ENCODE measurements at places on chromosomes 6 and 20.

DNA sequence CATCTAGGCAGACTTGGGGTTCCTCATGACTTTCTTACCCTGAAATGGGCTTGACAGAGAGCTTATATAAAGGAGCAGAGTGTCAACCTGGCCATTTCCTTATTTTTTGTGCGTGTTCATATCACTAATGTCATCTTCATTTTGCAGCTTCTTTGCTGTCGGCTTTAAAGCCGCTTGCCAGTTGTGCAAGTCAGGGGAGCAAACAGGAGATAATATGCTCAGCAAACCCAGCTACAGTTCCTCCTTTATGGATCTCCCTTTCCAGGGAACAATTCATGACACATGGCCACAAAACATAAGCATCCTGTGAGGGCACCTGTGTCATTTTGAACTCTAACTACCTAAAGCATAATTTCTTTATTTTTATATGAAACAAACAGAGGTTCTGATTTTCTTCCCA is 6.5 kb upstream of the TUBB2B start:
- DNase-seq = no peak

DNA sequence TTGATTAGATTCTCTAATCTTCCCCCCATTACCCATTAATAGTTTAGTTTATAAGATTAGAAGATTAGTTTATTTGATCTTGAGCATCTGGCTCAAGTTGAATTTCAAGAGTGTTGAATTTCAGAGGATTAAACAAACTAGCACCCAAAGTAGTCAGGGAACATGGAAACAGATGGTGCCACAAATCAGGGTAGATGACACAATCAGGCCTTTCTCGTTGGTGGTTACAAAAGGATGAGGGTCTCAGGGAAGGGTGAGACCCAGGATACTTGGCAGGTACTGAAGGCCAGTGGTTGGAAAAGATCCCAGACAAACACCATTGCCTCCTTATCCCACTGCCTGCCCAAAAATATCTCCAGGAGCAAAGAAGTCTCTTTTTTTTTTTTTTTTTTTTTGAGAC is 29.5 kb upstream of the ADGRF1 start:
- no peak for DNase-seq

- no peak for DNase-seq
Observed at GRCh38 chr6:14002176-14002947, 77.6 kb downstream of the RNF182 start.

DNA sequence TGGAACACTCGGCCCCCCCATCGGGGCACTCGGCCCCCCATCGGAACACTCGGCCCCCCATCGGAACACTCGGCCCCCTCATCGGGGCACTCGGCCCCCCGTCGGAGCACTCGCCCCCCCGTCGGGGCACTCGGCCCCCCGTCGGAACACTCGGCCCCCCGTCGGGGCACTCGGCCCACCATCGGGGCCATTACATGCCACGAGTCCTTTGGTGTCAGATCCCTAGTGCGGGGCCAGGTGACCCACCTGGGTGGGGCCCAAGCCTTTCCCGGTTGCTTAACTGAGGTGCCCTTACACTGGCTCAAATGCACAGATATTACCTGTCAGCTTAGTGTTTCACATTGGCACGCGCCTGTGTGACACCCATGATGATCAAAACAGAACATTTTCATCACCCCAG is 95.9 kb downstream of the TAF4 start:
- no peak for DNase-seq

DNA sequence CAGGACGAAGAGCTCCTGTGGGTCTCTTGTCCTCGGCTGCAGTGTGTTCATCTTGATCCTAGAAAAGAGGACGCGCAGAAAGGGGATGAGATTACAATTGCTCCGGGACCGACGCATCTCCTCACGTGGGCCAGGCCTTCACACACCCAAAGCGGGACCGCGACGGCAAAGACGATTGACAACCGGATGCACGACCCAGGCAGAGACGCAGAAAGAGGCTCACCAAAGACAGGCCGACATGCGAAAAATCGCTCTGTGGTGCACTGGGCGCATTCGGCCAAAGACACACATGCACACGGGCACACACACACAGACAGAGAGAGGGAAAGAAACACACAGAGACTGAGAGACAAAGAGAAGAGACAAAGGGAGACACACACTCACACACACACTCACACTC is 1089.9 kb upstream of the DEFB115 start:
- no peak for DNase-seq

DNA sequence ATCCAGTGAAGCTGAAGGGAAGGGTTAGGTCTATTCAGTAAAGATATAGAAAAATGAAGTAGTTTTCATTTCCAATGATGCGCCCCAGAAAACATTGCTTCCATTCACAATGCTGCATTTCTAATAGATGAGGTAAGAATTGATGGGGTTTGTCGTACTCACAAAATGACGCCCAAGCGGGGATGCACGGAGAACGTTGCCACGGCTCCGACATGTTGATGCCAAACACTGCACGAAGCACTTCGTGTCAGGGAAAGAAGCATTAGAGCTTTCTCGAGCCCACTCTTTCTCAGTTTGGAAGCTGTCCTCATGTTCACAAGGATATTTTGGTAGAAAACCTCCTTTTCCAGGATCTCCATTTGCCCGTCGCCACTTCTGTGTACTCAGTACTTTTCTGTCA is 21.6 kb upstream of the MAFB start:
- DNase-seq = no peak

DNA sequence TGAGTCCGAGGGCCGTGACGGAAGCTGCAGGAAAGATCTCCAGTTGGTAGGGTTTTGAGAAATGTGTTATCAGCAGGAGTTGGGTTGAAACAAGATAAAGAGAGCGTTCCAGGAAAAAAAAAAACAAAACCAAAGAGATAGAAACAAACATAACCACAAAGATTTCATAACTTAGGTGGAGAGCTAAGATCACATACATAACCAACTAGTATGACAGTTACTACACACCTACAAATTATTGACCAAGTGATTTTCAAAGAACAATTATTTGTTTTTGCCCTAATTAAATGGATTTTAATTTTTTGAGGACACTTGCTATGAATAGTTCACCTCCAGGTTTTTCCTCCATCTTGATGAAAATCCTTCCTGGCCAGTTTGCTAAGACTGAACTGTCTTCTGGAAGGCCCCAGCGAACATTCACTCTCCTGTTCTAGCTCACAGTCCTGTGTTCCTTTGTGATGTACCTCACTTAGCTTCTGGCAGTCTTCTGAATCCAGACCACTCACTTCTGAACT is 69.4 kb downstream of the SNX9 start:
- no peak for DNase-seq

- DNase-seq = no peak
Observed at GRCh38 chr6:10564975-10565673, 44.0 kb downstream of the GCNT2 start.

DNA sequence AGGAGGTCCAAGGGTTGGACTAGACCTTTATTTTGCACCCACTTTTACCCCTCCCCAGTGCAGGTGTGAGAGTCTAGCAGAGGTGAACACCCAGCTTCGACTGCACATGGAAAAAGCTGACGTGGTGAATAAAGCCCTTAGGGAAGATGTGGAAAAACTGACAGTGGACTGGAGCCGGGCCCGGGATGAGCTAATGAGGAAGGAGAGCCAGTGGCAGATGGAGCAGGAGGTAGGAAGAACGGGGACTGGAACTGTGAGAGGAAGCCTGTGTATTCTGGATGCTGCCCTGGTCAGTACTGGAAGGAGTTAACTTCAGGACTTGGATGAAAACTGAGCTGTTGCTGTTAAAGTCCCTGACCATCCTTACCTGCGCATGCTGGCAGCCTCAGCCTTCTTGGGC is 10.6 kb downstream of the CEP250 start:
- DNase-seq = no peak

DNA sequence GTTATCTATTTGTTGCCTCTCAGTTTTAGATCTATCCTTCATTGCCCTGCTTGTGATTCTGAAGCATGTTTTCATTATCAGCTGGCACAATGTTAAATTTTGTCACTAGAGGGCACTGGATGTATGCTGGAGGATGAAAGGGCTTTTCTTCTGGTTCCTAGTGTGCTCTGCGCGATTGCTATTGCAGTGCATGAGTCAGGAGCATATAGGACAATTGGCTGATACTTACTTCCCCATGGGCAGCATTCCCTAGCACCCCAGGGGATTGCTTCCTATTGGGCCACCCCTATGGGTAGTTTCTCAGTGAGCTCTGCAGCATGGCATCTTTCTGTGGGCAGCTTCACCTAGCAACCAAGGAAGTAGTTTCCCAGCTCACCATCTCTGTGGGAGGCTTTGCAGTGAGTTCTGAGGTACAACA is 280.3 kb upstream of the SYNCRIP start:
- DNase-seq = peak; percentile 23

DNA sequence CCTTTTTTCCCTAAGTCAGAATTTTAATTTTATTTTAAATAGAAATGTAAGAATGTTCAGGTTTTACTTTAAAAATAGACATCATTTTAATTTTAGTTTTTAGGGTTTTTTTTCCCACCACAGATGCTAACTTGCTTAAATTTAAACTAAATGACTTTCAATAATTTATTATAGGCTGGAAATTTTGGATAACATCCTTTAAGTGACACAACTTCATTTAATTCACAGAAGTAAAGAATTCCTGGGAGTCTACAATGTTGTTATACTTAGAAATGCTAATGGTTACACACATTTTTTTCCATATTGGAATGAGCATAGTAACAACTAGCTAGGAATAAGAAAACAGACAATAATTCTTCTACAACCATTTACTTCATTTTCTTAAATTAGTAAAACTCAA is 90.5 kb upstream of the PDE10A start:
- DNase-seq = no peak

- DNase-seq = no peak
Observed at GRCh38 chr6:1499777-1500176, 109.9 kb upstream of the FOXC1 start.

DNA sequence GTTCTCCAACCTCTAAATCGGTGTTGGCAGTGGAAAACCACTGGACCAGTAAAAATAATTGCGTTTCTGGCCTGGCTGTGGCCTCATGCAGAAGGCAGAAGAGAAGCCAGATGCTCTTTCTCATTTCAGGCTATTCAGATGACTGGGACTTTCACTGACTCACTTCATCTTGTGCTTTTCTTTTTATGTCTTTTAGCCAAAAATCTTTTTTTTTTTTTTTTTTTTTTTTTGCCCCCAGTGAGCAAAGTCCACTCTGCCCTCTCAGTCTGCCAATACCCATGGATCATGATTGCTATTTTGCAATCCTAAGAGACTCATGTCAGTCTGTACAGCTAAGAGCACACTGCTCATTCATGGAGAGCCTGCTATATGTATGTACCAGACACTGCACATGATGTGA is 962.5 kb downstream of the KIF16B start:
- DNase-seq = no peak

- DNase-seq = no peak
Observed at GRCh38 chr20:31260326-31260932, 3.0 kb downstream of the DEFB115 start.

DNA sequence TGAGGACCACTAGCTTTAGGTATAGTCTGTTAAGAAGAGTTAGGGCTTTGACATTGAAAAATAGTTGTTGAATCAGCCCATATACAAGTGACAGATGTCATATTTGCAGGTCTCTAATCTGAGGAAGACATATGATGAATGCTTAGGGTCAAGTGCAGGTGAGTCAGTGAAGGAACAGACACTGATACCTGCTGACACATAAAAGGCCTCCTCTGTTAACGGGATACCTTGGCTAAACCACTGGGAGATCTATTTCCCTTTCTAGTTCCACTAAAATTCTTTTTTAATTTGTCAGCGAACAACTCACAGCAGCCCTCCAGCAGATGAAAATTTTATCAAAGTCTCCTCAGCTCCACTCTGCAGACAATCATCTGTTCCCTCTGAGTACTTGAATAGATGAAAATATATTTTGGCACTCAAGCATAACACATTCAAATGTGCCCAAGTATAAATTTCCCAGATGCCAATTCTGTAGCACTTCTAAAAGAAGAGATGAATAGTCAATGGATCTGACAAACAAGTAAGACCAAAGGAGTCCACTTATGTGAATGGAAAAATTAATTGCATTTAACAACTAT is 154.0 kb downstream of the KIF16B start:
- no peak for DNase-seq

DNA sequence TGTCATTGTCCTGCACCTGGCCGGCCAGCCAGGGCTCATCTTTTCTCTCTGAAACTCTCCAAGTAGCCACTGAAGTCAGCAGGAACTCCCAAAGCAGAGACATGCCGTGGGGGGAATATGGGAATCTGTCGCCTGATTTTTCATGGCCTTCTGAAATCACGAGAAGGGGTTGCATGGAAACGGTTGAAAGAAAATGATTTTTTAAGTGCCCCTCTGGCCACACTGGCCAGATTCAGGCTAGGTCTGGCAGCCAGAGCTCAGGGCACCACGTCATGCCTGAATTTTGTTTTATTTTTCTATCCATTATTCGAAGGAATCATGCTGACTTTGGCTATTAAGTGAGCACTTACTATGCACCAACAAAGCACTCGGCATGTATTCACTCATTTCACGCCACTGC is 65.2 kb downstream of the EYA2 start:
- DNase-seq = no peak

- DNase-seq = no peak
Observed at GRCh38 chr20:48751871-48752270, 75.9 kb downstream of the PREX1 start.

- no peak for DNase-seq
Observed at GRCh38 chr20:751761-752160, 16.5 kb downstream of the SLC52A3 start.

GRCh38 chr6:82183642-82184282 is 63.8 kb downstream of the IBTK start:
- DNase-seq = no peak

- no peak for DNase-seq
Observed at GRCh38 chr20:37510226-37510625, 10.8 kb upstream of the NNAT start.

GRCh38 chr20:62946918-62947317 is 5.6 kb upstream of the SLC17A9 start:
- DNase-seq = no peak

- DNase-seq = no peak
Observed at GRCh38 chr6:119157506-119157815, 79.0 kb upstream of the FAM184A start.

- DNase-seq = no peak
Observed at GRCh38 chr6:109606359-109606758, 84.6 kb downstream of the AK9 start.

DNA sequence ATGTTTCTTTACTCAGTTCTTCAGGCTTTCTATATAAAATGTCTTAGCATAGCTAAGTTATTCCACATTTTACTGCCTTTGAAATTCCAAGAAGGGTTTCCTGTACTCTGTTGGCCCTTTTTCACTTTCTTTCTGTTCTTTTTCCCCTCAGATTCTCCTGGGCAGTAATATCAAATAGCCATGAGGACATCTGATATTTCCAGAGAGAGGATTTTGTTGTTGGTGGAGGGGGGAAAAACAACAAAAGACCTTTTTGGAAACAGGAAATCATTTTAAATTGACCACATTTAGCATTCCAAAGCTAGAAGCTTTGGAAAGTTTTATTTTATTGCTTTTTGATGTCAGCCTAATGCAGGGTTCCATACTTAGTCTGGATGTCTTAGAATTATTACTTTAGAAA is 445.4 kb downstream of the GJA1 start:
- no peak for DNase-seq

All from GM10248 (cell line).